Hematopoietic multipotent progenitor cell treated with erythropoietin and hydrocortisone succinate and interleukin-3 and kit ligand, for 8 days (in vitro differentiated cells): ENCODE measurements at places on chromosomes 3 and 15.

GRCh38 chr15:78408355-78408640 lies 29.7 kb upstream of the IREB2 start:
- DNase-seq: no peak

DNA sequence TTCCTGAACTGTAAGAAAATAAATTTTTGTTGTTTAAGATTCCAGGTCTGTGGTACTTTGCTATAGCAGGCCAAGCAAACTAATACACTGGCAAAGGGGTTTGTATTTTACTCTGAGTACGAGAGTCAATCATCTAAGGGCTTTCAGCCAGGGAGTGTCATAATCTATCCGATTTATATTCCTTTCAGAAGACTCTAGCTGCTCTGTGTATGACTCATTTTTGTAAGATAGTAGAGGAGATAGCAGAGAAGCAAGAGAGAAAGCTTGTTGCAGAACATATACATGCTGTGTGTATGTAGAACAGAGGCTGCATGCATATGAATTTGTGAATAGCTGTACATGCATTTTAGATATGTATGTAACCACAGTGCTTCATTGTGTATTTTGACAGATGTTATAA lies 577.9 kb upstream of the EPHA6 start:
- DNase-seq: no peak

DNA sequence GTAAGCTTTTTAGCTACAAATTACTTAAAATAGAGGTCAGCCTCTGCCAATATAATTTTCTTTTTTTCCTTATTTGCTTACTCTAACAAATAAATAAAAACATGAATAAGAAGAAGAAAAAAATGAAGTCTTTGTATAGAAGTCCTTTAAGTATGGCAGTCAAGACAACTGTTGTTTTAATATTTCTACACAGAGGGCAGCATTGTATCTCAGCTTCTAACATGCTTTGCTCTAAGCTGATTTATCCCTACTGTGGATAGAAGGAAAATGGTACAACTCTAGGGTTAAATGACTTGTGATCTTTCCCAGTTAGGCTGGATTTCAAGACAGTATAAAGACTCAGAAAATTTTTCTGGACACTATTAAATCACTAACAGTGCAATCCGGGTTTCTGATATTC lies 104.3 kb upstream of the MEIS2 start:
- no peak for DNase-seq

- DNase-seq: no peak
These were observed 348.0 kb downstream of the VPS13C start for GRCh38 chr15:61712129-61712759.

DNA sequence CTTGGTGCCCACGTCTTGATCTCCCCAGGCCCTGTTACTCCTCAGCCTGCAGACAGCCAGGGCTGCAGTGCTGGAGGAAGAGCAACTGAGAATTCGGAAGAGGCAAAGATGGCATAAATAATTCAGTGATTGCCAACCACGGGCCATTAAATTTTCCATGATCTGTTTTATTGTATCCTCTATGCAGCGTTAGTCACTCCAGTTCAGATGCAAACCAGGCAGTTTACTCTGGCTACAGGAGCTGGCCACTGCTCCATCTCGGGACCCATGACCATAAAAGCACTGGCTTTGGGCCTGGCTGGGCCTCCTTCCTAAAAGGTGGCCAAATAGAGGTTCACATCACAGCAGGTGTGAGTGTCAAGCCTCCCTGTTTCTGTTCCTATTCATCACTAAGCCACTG lies 137.6 kb upstream of the TLE3 start:
- no peak for DNase-seq

DNA sequence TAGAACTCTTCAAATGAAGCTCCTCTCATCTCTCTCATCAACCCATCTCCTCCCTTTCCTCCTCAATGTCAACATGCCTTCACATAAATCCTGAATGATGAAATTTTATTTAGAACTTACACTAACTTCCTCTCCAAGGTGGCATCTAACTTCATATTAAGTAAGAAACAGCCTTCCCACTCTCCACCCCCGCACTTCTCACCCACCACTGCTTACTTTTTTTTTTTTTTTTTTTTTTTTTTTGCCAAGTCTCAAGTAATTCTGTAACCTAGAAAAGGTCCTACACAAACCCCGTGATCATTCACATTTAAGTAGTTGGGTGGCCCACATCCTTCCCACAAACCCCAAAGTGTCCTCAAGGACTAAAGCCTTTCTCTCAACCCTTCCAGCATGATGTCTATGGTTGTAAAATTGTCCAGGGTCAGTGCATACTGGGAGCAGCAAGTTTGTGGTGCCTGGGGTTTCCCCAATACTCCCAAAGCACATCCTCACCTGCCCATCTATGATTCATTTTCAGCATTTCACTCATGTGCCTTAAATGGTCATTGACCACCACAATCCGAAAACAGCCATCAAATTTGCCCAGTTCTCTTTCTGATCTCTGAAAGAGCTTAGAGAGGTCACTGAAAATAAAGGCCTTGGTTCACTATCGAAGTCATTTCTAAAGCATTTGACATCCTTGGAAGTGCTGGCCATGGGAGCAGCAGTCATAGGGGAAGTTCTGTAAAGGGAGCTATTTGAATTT lies 47.2 kb downstream of the CD86 start:
- no peak for DNase-seq

- DNase-seq: no peak
These were observed 71.1 kb upstream of the FLNB start for GRCh38 chr3:57937092-57937491.

- no peak for DNase-seq
These were observed 77.5 kb downstream of the TBL1XR1 start for GRCh38 chr3:177119829-177120228.
